Stimulated activated CD8-positive, alpha-beta memory T cell treated with anti-CD3 and anti-CD28 coated beads, Interleukin-7, amount 100 ng/mL, for 48 hours (primary cell): ENCODE measurements at places on chromosomes 1 and 21.

- DNase-seq: no peak
These were observed 29.7 kb downstream of the URB2 start for GRCh38 chr1:229655781-229656180.

- DNase-seq: no peak
These were observed 6.7 kb downstream of the TAF1A start for GRCh38 chr1:222583079-222583478.

GRCh38 chr1:8985915-8986813 lies 40.1 kb downstream of the SLC2A7 start:
- DNase-seq: no peak

DNA sequence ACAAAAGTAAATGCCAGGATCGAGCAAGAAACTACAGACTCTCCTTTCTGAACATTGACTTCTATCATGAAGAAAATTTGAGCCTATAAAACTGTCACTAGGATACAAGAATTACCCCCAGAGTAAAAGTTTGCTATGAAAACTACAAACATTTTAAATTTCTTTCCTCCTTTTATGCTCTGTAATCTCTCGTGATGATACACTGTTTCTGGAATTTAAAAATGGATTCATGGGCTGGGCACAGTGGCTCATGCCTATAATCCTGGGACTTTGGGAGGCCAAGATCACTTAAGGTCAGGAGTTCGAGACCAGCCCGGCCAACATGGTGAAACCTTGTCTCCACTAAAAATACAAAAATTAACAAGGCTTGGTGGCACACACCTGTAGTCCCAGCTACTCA lies 181.3 kb downstream of the ZNF281 start:
- DNase-seq: no peak

GRCh38 chr1:175364424-175365076 lies 172.0 kb upstream of the KIAA0040 start:
- no peak for DNase-seq

- DNase-seq: no peak
These were observed 80.8 kb upstream of the SLC2A1 start for GRCh38 chr1:43039228-43040055.

GRCh38 chr1:222694927-222695326 lies 17.4 kb downstream of the AIDA start:
- no peak for DNase-seq

- DNase-seq: no peak
These were observed 24.2 kb upstream of the TBX15 start for GRCh38 chr1:119012383-119012782.

GRCh38 chr1:32392325-32392724 lies 1.9 kb downstream of the BSDC1 start:
- DNase-seq: no peak

DNA sequence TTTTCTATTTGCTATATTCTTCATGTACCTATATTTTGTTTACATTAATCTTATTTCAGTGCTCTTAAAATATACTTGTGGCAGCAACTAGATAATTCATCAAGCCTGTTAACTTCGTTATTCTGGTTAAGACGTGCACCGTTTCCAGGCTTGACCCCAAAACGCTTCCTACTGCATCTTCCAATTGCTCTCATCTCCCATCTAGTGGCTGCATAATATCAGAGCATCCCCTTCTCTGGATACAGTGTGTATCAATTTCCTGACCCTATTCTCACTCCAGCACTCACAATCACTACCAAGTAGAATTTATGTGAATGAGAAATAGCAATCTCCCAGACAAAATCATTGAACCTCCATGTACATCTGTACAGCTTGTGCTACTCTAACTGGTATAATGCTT lies 1280.3 kb upstream of the B3GALT2 start:
- DNase-seq: no peak

DNA sequence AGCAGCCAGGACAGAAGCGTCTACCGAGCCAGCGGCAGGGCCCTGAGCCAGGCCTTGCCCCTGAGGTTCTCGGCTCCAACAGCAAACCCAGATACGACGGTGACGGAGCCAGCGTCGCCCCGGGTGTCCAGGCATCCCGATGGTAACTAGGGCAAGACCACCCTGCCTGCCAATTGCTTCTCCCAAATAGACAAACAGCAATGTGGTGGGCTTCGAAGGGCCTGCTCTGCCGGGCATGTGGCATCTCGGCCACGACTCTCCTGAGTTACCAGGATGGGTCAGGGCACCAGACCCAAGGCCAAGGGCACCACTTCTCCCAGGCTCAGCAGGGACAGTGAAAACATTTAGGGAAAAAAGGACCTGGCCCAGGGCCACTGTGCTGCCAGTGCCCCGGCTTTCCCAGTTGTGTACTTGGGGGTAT lies 3.2 kb upstream of the ACTRT2 start:
- no peak for DNase-seq

- DNase-seq: no peak
These were observed 44.5 kb upstream of the GORAB start for GRCh38 chr1:170487503-170487902.

DNA sequence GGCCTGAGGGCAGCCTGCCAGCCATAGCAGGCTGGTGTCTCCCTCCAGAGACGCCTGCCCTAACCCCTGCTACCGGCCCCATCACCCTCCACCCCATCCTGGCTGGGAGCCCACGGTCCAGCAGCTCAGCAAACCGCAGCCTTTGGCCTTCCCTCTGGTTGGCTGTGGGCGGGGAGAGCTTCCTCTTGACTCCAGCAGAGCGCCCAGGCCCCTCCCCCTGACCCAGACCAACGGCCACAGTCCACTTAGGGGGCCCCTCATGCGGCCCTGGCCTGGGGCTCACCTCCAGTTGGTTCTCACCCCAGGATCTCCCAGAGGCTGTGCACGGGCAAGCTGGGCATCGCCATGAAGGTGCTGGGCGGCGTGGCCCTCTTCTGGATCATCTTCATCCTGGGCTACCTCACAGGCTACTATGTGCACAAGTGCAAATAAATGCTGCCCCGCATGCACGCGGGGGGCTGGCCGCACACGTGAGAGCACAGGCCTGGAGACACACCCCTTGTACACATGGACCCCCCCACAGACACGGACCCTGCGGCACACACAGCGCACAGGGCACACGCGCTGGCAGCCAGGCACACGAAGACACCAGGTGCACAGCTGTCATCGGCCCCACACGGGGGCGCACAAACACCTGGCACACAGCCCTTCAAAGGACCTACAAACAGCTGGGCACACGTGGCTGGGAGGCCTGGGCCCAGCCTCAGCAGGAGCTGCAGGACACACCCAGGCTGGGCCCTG lies 3.1 kb downstream of the SMIM1 start:
- DNase-seq: no peak

DNA sequence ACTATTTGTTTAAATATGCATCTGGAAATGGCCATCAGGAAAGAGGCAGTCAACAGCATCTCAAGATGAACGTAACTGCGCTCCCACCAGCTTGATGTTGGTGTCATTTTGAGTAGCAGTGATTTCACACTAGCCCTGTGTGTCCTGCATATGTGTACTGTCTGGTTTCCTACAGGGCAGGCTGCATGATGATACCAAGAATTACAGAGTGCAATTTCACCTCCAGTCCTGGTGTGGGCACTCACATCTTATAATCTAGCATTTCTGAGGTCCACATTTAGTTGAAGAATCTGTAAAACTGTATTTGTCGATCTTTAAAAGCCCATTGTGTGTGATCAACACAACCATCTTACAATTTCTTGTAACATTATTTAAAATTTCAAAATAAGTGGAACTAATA lies 336.4 kb downstream of the PAPPA2 start:
- no peak for DNase-seq

GRCh38 chr1:40692429-40692895 lies 958 bp downstream of the NFYC start:
- no peak for DNase-seq

DNA sequence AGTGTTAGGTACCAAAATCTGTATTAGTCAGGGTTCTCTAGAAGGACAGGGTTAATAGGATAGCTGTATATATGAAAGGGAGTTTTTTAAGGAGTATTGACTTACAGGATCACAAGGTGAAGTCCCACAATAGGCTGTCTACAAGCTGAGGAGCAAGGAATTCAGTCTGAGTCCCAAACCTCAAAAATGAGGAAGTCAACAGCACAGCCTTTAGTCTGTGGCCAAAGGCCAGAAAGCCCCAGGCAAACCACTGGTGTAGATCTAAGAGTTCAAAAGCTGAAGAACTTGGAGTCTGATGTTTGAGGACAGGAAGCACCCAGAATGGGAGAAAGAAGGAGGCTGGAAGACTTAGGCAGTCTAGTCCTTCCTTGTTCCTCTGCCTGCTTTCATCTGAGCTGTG lies 487.5 kb upstream of the CHRM3 start:
- DNase-seq: no peak

GRCh38 chr1:94590203-94591137 lies 48.9 kb upstream of the F3 start:
- no peak for DNase-seq

DNA sequence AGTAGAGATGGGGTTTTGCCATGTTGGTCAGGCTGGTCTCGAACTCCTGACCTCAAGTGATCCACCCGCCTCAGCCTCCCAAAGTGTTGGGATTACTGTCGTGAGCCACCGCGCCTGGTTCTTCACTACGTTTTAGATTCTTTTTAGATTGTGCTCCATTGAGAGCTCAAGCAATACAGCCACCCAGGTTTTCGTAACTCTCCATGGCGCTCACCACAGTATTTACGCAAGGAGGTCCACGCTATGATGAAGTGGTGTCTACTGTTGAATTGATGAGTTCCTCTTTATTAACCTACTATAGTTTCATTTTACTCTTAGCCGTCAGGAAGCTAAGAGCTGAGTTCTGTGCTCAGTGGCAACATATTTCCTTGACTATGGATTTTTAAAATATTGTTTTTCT lies 1.8 kb upstream of the KIF1B start:
- DNase-seq: no peak

DNA sequence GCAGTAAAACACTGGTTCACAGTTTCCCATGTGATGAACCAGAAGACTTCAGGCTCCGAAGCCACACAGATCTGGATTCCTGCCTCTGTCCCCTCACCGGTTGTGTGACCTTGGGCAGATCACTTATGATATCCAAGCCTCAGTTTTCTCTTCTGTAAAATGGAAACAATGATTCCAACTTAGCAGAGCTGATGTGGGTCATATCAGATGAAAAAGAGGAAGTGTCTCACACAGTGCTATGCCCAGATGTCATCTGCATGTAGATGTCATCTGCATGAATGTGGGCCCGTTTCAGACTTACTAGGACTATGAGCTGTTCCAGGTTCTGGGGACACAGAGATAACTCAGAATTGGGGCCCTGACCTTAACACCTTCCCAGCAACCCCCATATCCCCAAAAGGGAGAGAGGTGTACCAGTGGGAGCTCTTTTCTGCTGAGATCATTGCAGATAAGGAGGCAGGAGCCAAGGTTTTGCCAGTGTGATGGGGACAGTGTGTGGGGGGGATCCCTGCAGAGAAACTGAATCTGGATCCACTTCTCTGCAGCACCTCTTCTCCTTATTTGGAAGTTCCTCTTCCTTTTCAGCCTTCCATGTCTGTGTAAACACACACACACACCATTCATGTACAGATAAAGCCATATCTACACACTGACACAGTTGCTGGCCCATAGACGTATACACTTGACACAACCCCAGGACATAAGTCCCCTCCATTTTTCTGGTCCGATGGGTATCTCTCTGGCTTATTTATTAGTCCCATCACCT lies 5.0 kb upstream of the ADGRB2 start:
- DNase-seq: no peak

DNA sequence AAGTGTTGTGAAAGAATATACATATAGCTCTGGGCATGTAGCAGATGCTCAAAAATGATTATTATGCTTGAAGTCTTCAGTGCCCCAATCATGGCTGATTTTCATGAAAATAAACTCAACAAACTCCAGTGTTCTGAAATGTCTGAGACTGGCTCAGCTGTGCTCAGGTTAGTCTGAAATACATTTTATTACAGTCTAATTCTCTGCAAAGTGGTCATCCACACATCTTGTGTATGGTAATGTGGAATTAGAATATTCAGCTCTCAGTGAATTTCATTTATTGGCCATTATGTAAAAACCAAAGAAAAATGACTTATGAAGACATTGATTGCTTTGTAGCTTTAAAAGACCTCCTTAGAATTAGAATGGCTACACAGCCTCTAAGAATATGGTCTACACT lies 109.9 kb downstream of the DISC1 start:
- no peak for DNase-seq

DNA sequence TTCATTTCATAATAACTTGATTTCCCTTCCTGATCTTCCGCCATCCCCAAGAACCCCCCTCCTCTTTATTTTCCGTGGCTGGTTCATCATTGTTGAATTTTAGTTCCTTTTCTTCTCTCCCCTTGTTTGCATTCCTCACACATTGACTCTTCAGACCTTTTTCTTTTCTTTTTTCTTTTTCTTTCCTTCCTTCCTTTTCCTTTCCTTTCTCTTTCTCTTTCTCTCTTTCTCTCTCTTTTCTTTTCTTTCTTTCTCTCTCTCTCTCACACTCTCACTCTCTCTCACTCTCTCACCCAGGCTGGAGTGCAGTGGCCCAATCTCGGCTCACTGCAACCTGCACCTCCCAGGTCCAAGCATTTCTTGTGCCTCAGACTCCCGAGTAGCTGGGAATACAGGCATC lies 231.3 kb downstream of the FMN2 start:
- DNase-seq: no peak

DNA sequence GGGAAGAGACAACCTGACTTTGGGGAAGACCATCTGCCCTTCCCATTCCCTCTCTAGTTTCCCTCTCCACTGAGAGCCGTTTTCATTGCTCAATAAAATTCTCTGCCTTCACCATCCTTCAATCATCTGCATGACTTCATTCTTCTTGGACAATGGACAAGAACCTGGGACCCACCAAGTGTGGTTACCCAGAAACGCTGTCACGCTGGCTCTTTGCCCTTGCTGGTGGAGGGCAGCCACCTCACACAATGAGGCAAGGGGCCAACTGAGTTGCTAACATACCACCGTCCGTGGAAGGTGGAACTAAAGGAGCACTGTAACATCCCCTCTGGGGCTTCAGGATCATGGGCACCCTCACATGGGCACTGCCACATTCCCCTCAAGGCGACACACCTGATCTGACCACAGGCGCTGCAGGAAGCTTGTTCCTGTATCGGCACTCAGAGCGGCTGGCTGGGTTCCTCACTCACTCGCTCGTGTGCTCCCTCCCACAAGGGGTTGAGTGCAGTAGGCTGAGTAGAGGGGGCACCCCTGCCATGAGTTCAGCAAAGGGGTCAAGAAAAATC lies 652.4 kb downstream of the PLPP3 start:
- DNase-seq: no peak

DNA sequence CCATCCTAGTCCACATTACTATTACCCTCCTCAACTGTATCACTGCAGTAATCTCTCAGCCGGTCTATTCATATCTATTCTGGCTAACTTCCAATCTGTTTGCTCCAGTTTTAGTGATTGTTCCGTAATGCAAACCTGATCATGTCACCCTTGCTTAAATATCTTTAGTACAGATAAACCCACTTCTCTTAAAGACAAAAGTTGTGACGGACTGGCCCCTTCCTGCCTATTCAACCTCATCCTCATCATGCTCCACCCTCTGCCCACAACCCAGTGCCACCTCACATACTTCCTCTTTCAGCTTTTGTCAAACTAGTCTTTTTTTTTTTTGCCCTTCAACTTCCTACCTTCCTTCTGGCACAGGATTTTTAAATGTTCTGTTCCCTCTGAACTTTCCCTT lies 2.8 kb upstream of the C1orf162 start:
- no peak for DNase-seq
